EH (cell line): ENCODE measurements at places on chromosomes 3 and 15.

- DNase-seq = no peak
Measured at GRCh38 chr15:36373550-36373949, 205.9 kb upstream of the CDIN1 start.

GRCh38 chr3:123147754-123148535 lies 53.8 kb upstream of the SEC22A start:
- no peak for DNase-seq

DNA sequence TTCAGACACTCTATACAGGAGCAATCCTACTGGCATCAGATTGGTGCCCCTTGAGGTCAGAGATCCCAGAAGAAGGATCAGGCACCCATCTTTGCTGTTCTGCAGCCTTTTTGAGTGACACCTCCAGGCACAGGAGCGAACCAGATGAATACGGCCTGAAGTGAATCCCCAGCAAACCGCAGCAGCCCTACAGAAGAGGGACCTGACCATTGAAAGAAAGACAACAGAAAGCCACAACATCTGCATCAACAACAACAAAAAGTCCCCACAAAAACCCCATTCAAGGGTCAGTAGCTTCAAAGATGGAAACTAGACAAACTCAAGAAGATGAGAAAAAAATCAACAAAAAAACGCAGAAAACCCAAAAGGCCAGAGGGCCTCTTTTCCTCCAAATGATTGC lies 130.4 kb downstream of the PPM1L start:
- DNase-seq = no peak

- no peak for DNase-seq
Measured at GRCh38 chr15:83118291-83118827, 10.9 kb downstream of the TM6SF1 start.

DNA sequence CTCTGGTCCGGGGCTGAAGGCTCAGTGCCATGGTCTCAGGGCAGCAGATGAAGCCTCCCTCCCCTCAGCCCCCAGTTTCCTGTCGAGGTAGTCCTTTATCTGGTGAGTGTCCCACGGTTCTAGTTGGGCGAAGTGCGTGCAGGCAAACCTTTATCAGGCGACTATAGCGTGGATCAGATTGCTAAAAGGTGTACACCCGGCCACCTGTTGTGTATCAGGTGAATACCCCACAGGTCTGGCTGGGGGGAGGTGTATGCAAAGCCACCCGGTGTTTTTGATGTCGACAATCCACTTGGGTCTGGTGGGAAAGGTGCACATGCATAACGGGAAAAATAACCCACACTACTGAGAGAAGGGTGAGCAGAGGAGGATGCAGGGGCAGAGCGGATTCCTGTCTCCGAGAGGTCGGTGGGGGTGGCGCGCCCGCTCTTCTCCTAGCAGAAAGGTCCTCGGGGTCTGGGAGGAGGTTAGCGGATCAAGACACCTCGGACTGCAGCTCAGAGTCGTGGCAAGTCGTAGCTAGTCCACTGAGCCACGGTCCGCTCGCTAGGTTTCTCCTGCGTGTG lies 507 bp downstream of the SLC12A6 start:
- no peak for DNase-seq

DNA sequence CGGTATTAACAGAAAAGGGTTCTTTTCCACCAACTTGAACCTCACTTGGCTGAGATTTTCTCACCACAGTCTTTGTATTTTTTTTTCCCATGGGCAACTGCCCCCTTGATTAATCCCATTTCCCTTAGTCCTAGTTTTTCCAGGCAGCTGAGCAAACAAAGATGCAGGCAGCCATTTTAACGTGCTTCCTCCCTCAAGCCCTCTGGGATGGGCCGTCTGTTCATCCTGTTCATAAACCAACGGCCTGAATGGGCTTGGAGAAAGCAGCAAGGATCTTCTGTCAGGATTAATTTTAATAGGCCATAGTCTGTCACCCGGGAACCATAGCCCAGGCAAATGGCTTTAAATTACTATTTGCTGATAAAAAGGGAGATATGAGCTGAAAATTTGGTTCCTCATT lies 10.4 kb upstream of the POLR2M start:
- no peak for DNase-seq

- DNase-seq = peak; percentile 53
Measured at GRCh38 chr3:45595364-45596195, 1.0 kb downstream of the LIMD1 start.

DNA sequence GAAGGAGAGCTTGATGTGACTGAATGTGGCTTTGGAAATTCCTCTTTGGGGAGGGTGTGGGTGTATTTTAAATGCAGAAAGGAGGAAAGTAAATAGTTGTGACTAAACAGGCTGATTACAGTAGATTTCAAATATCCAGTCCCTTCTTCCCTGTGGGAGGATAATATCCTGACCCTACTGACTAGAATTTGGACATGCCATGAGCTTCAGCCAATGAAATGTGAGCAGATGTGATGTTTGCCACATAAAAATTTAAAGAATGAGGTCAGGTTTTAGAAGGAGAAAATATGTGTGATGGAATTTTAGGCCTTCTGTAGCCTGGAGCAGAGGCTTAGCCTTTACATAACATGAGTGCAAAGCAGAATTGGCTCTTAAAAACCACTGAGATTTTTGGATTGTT lies 1218.9 kb downstream of the ROBO2 start:
- peak; percentile 97 for DNase-seq

GRCh38 chr15:80568876-80569605 lies 126.1 kb upstream of the ABHD17C start:
- peak; percentile 67 for DNase-seq

GRCh38 chr15:92725171-92725570 lies 69.6 kb upstream of the FAM174B start:
- no peak for DNase-seq

DNA sequence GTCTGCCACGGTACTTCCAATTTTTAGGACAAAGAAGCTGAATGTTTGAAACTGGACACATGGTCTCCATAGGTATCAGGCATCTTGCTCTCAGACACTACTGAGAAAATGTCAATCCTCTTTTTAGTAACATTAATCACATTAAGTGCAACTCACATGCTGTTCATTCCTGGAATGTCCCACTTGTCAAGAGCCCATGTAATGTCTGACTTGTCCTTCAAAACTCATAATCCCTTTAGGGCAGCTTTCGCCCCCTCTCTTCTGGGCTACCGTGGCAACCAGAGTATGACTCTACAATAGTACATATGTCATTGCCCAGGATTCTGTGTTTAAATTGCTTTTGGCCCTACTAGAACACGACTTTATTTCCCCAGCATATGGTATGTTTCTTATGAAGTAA lies 12.3 kb downstream of the NUDT16 start:
- peak; percentile 52 for DNase-seq

- peak; percentile 26 for DNase-seq
Measured at GRCh38 chr3:40477666-40478065, 744 bp downstream of the ZNF619 start.

DNA sequence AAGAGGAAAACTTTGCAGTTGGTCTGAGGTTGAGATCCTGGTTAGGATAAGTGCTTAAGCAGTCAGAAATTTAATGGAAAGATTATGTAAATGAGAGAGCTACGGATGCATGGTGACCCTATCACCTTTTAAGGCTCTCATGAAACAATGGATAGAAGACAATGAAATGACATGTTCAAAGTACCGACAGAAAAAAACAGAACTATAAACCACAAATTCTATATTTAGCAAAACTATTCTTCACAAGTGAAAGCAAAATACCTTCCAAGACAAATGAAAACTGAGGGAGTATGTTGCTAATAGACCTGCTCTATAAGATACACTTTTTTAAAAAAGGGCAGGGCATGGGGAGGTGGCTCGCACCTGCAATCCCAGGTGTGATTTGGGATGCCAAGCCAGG lies 32.2 kb downstream of the DNAAF4 start:
- DNase-seq = no peak

GRCh38 chr15:75202251-75203016 lies 752 bp downstream of the C15orf39 start:
- DNase-seq = peak; percentile 85

DNA sequence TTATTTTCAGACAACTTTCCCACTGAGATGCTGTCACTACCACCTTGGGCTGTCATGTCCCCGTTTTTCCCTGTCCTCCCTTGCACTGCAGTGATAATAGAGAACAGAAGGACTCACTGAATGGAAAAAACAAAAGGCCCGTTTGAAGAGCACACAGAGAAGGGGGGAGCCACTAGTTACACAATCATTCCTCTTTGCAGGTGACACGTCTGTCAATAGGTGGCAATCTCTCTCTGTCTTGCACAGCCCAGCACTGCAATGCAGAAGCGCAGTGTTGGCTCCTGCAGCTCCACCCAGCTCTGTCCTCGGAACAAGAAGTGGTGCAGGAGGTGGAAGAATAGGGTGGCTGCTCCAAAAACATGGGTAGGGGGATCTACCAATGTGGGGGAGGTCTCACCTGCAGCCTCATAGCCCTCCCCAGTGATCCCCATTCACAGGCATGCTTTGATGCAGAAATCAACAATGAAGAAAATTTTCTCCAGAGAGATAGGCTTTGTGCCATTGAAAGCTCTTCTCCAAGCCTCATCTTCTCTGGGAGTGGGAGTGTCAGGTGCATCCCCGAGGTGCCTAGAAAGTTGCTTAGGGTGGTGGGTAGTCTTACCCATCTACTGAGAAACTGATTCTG lies 31.8 kb downstream of the FSTL1 start:
- DNase-seq = peak; percentile 56

DNA sequence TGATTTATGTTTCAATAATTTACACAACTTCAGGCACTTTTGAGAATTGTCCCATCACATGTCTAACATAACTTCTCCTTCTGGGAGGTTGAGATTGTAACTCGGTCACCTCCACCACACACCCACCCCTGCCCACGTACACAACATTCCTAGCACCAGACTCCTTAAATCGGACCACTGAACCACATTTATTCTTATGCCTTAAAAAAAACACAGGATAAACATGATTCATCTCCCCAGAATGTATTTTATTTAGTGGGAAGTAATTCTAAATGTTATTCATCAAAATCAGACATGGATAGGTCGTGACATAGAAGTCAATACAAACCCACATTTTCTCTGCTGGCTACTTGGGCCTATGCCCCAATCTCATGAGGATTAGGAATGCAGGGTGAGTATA lies 3.0 kb downstream of the SNTN start:
- DNase-seq = peak; percentile 95

DNA sequence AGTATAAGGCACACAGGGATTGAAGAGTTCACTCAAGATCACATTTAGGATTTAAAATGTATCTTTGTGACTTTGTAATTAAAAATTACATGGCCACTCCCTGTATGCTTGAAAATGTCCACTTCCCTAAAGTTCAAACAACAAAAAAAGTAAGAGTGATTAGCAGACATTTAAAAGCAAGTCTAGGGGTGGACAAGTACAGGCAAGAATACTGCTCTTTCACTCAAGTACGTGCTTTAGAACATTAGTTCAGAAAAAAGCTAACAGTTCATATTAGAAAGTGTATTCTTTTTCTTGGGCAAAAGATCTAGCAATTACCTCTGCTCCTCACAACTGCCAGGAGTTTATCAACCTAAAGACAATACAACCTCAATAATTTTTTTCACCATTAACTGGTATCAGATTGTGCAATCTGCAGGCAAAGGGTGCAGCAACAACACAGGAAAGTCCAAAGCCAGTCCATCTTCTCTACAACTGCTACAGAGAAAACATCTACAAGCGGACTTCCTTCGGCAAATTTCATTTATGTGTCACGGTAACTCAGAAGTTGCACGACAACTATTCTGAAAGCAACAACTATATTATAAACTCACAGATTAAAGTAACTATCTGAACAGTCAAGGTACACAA lies 18.1 kb downstream of the CHSY1 start:
- no peak for DNase-seq

- DNase-seq = peak; percentile 18
Measured at GRCh38 chr3:57158813-57159738, 6.1 kb downstream of the IL17RD start.

DNA sequence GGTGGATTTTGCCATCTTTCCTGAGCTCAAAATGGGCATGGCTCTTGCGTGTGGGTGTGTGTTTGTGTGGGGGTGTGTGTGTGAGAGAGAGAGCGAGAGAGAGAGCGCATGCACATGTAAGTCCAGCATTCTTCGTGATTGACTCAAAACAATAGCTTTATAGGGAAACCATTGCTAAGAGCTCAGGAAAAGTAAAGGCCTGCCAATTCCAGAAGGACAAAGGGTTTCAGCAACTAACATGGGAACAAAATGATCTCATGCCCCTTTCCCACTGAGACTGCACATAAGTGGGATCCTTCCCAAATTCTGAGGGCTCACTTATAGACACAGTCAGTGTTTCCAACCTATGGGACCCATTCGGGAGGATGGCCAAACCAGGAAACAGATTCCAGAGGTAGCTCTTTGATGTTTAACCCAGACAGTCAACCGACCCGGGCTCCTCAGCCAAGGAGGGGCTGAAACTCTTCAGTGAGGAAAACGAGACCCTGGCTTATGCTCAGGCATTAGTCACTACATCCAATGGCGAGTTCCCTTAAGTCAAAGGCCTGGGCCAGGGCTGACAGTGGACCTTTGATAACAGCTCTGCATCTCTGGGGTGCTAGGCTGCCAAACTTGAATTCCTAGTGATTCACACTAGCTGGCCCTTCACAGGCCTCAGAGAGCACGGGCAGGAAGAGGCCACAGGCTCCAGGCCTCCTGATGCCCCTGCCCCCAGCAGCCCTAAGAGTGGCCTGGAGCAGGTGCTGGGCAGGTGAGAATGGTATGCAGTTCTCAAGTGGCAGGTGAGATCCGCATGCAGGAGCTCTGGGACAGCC lies 305.0 kb upstream of the C2CD4B start:
- DNase-seq = peak; percentile 95

DNA sequence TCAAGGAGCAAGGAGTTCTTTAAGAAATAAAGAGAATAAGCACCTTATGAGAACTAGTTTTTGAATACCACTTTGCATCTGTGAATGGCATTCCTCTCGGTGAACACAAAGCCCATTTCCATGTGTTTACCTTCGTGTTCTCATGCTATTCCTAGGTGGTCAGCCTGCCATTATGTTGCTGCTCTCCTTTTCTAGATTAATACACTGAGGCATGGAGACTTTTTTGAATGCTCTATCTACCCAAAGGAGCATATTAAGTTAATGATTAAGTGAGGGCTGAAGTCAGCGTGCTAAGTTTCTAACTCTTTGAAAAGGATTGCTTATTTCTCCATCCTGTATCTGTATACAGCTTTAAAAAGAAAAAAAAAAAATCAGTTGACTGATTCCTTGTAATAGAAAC lies 394.5 kb downstream of the MECOM start:
- DNase-seq = no peak
